ENCODE measurements at places on chromosomes 2 and 18.
A peak's percentile ranks its signal among the peaks of the same experiment; 100 is the strongest.

DNA sequence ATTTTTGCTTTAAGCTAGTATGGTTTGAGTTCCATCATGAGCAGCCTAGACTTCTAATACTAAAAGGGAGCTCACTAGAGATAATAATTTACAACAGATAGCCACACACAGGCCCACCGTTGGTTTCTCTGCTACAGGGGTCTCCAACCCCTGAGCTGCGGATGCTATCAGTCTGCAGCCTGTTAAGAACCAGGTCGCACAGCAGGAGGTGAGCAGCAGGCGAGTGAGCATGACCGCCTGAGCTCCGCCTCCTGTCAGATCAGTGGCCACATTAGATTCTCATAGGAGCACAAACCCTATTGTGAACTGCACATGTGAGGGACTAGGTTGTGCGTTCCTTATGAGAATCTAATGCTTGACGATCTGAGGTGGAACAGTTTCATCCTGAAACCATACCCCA lies 150.6 kb downstream of the HRH4 start:
- DNase-seq = no peak

DNA sequence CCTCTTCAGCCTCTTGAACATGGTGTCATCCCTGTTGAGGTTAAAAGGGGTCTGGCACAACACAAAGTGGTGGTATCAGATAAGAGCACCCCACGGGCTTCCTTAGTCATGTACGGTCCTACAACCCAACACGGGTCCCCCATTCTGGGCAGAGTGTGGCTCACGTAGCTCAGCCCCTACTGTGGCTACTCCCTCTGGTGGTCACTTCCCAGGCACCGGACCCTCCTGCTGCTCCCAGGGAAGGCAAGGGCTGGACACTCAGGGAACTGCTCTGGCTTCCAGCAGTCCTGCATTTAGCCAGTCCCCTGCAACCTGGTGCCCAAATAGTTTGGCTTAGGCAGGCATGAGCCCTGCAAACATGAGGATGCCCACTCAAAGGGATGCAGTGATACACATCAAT lies 58.6 kb downstream of the GALNT14 start:
- no peak for DNase-seq

DNA sequence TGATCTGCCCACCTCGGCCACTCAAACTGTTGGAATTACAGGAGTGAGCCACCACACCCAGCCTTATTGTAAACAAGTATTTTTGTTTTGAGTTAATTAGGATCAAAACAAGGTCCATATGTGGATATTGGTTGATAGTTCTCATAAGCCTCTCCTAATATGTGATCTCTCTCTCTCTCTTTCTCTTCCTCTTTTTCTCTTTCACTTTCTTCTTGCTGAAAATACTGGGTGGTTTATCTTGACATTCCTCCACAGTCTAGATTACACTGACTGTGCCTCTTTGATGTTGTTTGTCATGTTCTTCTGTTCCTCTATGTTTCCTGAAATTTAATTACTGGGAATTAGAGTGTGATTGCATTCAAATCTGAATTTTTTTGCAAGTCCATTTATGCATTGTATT lies 547.5 kb upstream of the NRXN1 start:
- DNase-seq = no peak

- DNase-seq = no peak
Measured at GRCh38 chr2:45024600-45025291, 15.5 kb upstream of the SIX2 start.

- DNase-seq = peak; percentile 69
Measured at GRCh38 chr2:197261808-197262226, 48.8 kb downstream of the ANKRD44 start.
